EH (cell line): ENCODE measurements at places on chromosomes 7 and 10.

DNA sequence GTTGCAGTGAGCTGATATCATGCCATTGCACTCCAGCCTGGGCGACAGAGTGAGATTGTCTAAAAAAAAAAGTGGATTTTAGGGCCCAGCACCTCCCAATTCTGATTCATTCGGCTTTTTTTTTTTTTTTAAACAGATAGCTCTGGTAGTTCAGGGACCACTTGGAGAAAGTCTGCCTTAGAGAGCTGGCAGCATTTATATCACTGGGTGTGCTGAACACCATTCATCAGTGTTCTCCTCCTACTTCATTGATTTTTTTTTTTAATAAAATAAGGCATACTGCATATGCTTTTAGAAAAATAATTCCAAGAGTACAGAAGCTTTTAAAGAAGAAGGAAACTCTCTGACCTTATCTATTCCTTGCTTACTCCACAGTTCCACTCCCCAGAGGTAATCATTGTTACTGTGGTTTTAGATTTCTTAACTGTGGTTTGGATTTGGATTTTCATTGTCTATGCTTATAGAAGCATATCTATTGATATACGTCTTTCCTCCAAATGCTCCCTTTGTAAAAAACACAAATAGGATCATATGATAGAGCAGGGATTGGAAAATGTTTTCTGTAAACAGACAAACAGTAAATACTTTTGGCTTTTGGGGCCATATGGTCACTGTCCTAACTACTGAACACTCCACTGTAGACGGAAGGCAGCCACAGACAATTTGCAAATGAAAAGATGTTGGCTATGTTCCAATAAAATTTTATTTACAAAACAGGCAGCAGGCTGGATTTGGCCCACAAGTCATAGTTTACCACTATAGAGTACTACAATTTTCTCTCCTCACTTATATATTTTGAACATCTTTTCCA, 21.1 kb upstream of the SAR1A start:
- peak; percentile 18 for DNase-seq

- DNase-seq: no peak
Measured at GRCh38 chr10:99673492-99673891, 14.2 kb downstream of the ENTPD7 start.

DNA sequence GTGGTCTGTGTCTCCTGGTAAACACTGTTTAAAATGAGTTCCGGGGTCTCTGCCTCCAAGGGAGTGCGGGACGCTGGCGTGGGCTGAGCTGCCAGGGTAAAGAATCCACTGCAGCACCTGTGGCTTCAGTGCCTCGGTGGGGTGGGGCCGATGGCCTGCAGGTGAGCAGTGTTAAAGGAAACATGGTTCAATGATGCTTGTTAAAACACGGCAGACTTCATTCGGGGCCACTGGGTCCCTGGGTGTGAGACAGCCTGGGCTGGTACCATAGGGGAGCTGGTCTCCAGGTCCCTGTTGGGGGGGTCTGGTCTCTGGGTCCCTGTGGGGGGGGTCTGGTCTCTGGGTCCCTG, 24.9 kb upstream of the KNDC1 start:
- no peak for DNase-seq

GRCh38 chr7:22435720-22436119, 64.3 kb downstream of the STEAP1B start:
- no peak for DNase-seq

DNA sequence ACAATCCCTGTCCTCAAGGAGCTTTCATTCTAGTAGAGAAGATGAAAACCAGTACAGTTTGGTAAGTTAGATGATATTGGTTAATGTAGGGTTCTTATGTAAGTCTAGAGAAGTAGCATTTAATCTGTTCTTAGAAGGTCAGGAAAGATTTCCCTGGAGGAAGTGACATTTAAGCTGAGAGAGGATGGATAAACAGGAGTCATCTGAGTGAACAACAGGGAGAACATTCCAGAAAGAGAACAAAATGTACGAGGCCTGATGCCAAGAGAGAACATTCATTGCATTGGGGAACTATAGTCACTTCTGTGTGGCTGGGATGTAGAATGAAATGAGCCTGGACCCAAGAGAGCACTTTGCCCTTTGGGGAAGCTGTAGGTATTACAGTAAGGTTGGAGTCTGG, 88.0 kb downstream of the CFTR start:
- no peak for DNase-seq

DNA sequence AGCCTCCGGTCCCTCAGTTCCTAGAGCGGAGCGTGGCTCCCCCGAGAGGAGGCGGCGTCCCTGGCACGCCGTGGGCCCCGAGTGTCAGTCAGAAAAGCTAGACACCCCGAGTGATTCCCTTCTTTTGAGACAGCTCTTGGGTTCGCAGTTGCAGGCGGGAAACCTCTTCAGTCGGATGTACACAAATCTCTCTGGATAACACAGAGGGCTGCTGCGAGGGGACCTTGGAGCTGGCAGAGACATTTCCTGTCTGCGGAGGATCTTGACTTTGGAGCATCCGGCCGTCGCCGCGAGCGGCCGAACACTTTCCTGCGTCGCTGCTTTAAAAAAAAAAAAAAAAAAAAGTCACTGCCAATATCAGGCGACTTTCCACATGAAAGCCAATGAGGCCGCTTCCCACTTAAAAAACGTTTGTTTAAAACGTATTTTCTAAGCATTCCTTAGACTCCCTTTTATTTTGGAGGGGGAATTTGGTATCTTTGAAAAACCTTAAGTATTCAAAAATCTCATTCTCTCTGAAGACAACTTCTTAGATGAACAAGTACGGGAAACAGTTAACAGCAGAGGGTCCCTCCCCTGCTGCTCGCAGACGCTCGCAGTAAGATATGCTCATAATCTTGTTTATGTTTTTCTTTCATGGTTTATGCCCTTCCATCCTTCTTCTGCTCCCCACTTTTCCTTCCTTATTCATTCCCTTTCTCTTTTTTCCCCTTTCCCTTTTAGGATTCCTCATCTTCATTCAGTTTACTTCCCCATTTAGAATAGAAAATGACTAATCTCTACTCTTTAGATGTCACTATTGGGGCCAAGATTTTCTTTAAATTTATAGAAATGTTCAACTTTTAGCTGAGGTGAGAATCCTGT, 10.0 kb downstream of the HHEX start:
- DNase-seq: peak; percentile 77

DNA sequence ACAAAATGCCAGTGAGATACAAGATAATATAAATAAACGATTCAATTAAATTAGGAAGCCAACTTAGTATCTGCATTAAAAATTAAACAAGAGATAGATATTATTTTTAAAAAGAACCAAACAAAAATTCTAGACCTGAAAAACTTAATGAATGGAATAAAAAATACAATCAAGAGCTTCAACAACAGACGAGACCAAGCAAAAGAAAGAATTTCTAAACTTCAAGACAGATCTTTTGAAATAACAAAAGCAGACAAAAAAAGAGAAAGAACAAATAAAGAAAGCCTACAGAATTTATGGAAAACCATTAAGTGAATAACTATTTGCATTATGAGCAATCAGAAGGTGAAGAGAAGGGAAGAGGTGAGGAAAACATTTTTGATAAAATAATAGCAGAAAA, 555.2 kb downstream of the GRID1 start:
- DNase-seq: no peak

DNA sequence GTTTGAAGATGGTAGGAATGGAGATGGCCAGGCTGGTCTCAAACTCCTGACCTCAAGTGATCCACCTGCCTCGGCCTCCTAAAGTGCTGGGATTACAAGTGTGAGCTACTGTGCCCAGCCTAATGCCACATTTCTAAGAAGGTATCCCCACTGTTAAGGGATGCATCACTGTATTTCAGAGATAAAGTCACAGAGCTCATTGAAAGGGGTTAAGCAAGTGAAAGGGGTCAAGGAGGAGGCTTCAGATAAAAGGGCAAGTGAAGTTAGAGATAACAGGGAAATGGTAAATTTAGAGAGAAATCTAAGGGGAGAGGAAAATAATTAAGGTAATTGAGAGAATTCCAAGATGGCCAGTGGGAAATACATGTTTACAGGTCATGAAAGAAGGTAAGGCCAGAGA, 93.0 kb upstream of the SP4 start:
- DNase-seq: no peak

GRCh38 chr7:95691464-95691863, 80.9 kb upstream of the DYNC1I1 start:
- DNase-seq: no peak

GRCh38 chr10:97140902-97141745, 44.6 kb downstream of the SLIT1 start:
- DNase-seq: no peak
